ENCODE measurements at places on chromosomes 7 and 10.

DNA sequence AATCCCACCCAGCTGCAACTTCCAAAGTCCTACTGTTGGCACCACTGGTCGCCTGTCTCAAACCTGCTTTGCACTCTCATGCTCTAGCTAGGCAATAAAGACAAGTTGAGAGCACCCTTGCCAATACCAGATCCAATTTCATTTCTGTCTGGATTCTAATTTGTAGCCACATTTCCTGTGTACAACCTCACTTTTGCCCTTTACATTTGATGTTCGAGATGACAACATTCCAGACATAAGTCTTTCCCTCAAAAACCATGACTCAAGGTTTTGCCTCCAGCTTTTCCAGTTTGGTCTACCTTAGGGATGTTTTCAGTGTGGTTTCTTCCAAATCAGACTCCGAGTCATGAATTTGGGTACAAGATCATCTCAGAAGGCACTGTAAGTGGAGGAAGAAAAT, 309.0 kb downstream of the GPAM start:
- no peak for DNase-seq

DNA sequence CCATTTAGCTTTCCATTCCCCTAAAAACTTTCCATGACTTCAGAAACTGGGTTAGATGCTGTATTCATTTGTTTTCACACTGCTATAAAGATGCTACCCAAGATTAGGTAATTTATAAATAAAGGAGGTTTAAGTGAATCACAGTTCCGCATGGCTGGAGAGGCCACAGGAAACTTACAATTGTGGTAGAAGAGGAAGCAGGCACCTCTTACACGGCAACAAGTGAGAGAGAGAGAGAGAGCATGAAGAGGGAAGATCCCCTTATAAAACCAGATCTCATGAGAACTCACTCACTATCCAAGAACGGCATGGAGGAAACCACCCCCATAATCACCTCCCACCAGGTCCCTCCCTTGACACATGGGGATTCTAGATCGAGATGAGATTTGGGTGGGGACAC, 336.8 kb downstream of the TFEC start:
- DNase-seq, result no peak

GRCh38 chr10:130954326-130954905, 357.1 kb downstream of the TCERG1L start:
- no peak for DNase-seq

GRCh38 chr7:36208426-36208825, 55.4 kb downstream of the EEPD1 start:
- DNase-seq, result no peak

DNA sequence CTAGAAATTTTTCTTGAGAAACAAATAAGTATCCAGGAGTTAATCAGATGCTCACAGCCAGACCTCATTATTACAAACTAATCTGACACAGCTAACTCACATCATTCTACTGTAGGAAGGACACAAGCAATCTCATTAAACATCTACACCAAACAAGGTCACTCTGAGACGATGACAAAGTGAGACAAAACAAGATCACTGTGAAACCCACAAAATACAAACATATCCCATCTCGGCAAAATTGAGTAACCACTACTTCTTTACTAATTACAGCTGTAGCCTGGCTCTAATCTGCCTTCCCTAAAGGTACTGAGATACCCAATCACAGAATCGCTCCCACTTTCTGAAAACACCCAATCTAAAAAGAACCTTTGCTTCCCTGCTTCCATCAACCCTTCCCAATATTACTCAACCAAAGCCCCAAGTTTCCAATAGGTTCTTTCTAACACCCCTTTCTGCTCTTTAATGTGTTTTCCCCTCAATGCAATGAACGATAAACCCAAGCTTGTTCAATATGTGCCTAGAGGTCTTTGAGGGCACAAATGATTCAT, 26.9 kb downstream of the CCDC6 start:
- no peak for DNase-seq

DNA sequence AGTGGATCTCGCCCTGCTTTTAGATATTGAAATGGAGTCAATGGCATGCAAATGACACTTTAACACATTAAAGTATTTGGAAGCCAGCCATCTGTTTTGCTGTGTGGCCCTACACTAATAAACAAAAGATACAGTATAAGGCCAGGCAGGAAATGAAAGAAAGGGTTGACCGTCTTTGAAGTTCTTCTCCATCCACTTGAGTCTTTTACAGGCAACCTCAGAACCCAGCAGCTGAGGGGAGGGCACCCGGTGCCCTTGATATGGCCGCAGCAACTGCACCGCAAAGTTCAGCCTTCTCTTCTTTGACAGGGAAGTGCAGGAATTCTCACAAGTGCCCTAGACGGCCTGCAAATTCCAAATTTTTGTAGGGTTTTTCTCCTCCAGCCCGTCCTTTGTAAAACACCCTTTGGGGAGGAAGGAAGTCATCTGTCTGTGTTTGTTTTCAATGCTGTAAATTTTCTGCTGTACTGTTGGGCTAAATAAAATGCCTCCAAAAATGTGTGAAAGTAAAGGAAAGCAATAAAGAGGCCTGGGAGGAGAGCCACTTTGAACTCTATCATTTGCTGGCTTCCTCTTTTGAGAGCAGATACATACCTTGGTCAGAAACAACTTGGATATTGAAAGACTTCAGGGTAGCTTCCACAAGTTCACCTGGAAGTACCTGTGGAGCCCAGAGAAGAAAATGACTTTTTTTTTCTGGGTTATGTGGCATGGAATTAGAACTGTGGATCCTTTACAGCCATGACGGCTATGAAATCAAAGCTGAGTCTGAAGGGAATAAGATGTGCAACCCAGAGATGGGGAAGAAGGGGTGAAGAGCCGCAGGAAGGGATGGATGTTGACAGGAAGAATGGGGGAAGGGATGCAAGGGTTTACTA, 3.6 kb downstream of the HOXA1 start:
- no peak for DNase-seq

DNA sequence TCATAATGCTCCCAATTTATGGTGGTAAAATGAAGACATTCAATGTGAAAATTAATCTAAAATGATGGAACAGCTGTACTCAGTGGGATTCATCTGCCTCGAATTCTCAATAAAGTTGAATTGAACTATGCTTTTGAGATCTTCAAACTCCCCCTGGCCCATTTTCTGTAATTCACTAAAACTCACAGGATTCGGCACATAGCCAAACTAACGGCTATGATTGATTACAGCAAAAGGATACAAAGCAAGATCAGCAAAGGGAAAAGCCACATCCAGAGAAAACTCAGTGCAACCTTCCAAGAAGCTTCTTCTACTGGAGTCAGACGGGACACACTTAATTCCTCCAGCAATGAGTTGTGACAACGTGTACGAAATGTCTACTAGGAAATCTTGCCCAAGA, 307.5 kb downstream of the CNTNAP2 start:
- DNase-seq, result no peak
